Amniotic epithelial cell (primary cell): ENCODE measurements at places on chromosomes 11 and 22.

GRCh38 chr11:117861151-117862018 lies 15.1 kb downstream of the FXYD6 start:
- no peak for DNase-seq

DNA sequence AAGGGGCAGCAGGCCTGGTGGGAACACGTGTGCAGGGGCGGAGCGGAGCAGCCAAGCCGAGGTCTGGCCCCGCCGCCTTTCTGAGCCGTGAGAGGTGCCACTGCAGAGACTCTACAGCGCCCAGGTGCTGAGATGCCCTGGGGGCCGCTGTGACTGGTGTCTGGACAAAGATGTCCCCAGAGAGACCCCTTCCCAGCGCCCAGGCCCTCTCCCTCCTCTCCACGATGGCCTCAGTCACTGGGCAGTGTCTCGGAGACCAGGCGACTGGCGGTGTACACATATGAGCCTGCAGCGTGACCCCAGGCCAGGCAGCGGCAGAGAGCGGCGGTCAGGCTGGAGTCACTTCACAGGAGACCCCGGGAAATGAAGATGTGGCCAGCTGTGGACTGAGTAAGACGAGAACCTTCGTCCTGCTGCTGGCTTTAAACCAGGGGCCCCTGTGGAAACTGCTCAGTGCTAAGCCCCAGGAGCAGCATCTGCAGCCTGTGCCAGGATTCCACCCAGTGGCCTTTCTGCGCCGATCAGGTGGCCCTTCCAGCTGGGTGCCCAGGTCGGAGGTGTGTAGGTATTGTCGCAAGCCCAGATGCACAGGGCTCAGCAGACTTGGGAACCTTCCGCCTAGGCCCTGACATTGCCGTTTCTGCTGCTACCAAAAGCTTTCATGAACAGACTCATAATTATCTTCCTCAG lies 34.7 kb downstream of the MOB2 start:
- no peak for DNase-seq

GRCh38 chr11:279966-280705 lies 1.9 kb downstream of the NLRP6 start:
- DNase-seq: peak; percentile 21

GRCh38 chr11:75508051-75508561 lies 17.6 kb downstream of the GDPD5 start:
- DNase-seq: no peak

DNA sequence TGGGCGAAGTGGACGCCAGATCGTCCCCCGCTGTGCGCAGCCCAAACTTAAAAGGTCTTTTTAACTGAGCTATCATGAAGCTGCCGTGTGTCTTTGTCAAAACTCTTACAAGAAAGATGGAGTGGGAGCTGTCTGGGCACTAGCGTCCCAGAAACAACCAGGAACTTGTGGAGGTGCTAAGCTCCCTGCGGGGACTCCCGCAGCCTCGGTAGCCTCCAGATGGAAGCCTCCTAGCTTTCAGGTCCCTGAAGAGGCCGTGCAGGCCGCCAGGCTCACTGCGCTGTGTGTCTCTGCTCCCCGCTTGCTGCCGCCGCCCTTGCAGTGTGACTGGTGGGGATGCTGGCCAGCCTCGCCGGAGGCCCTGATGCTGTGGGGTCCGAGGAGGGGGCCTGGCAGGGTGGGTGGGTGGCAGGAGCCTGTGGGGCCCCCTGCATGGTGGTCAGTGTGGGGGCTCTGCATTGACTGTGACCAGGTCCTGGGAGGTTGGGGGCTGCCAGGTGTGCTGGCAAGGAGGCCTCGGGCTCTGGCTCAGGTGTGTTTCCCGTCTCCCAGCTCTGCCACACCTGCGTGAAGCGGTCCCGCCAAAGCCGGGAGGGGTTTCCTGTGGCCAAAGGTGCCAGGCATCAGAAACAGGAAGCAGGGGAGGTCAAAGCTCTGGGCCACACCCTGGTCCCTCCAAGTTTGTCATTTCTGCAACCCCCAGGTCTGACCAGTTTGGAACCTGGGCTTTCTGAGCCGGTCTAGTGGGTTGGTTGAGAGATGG lies 1.2 kb downstream of the TRABD start:
- DNase-seq: peak; percentile 24

DNA sequence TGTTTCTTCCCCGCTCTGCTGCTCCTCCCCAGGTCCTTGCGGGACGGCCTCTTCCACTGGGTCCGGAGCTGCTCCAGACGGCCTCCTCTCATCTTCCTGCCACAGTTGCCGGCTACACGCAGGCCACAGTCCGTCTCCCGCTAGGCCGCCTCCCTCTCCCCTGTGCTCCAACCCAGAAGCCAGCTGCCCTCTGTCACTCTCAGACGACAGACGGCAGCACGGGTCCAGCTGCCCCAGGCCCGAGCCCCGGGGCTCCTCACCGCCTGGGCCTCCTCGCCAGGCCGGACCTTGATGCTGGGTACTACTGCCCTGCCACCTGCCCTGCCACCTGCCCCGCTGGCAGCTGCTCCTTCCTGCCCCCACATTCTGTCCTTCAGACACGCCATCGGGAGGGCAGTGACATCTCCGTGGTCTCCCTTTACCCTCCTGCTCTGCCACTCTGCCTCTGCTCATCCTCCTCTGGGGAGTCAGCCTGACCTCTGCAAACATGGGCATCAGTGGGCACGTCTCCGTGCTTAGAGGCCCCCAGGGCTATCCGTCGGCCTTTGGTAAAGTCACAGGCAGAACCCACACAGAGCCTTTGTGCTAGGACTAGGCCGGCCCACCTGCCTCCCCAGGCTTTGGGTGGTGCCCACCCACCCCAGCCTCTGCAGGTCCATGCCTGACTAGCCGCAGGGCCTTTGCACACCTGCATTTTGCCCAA lies 43.1 kb upstream of the TH start:
- no peak for DNase-seq

- DNase-seq: no peak
Observed at GRCh38 chr11:107430525-107430924, 27.1 kb downstream of the CWF19L2 start.

DNA sequence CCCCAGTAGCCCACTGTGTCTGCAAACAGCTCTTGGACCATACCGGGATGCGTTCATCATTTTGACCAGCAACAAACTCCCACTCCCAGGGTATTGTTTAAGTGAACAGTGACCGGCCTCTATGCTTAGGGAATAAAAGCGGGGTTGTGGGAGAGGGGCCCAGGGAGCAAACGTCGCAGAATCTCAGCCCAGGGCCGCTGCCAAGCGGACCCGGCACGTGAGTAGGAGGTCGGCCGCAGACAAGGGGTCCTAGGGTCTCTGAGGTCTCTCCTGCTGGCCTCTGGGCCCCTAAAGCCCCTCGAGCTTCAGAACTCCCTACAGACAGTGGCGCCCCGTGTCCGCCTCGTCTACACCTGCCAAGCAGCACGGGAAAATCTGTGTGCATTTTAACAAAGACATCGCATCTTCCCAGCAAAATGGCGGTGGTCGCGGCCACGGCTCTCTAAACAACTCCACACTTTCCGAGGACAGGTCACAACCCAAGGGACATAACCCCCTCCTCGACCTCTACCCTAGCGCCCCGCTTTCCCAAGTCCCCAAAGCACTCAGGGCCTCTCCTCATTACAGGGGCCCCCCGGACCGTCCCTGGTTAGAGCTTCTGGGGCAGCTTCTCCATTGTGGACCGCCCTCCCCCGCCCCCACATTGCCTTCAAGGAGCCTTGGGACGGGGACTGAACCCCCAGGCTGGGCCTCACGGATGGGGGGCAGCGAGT lies 3.9 kb upstream of the GCAT start:
- DNase-seq: no peak

- DNase-seq: no peak
Observed at GRCh38 chr11:118744046-118744445, 46.9 kb downstream of the DDX6 start.

DNA sequence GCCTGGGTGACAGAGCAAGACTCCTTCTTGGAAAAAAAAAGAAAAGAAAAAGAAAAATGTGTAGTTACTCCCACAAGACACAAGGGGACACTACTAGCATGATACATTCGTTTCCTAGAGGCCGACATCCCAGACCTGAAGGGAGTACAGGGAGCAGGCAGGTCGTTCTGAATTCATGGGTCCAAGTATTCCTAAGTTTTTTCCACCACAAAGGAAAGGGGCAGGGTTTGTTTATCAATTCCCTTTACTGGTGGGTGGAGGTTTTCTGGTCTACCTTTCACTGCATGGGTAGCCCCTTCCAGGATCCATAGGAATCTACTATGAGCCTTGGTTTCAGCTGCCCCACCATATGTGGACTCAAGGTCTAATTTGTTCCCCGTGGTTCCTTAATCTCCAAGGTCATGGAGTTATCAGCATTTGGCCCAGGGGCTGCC lies 11.8 kb downstream of the TIGD3 start:
- peak; percentile 89 for DNase-seq

DNA sequence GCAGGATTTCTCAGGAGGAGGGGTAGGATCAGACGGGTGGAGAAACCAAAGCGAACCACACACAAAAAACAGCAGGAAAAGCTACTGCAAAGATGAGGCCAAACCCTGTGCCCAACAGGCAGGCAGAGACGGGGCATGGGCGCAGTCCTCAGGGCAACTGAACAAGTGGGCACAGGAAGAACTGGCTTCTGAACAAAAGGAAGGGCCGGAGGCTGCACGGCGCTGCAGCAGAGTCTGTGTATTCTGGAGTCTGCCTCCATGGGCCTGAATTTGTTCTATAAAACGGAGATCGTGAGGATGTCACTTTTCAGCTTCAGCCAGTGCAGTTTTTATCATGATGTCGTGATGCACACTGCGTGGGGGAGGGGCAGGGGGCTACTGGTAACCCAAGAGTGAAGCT lies 1026.0 kb downstream of the TBC1D22A start:
- no peak for DNase-seq

GRCh38 chr22:38469306-38469781 lies 1.4 kb downstream of the KDELR3 start:
- no peak for DNase-seq

DNA sequence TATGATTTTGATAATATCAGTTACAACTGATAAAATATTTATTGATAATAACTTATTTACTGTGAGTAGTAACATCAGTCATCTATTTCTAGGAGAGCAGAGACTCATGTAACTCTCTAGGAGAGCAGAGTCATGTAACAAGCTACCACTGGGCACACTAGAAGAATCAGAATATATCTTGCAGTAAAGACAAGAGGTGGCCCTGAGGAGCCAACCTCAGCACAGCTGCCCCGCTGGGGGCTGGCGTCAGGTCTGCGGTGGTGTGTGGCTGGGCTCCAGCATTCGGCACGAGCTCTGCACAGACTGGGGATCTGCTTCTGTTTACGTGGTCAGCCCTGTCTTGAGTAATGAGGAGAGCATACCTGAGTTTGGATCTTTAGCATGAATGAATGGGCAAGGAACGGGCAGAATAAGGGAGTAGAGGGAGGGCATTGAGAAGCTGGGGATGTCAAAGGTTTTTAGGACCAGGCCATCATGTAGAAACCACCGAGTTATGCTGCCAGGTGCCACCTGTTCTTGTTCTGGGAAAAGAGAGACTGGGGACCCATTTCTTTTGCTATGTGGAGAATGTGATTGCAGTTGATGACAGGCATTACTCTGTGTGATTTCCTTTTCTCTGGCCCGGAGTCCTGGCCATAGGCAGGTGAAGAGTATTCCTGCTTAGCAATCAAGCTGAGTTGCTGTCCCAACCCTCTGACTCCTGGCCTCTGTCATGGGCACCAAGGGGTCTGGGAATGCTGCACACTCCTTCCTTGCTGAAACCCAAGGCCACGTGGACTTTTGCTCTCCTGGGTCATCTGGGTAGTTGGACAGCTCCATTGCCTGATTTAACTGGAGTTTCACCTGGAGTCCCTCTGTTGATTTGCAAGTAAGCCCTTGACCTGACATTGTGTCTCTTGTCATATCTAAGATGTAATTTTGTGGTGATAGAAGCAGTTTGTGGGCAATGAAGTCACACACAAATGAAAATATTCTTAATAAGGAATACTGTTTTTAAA lies 50.9 kb upstream of the HEPHL1 start:
- no peak for DNase-seq

DNA sequence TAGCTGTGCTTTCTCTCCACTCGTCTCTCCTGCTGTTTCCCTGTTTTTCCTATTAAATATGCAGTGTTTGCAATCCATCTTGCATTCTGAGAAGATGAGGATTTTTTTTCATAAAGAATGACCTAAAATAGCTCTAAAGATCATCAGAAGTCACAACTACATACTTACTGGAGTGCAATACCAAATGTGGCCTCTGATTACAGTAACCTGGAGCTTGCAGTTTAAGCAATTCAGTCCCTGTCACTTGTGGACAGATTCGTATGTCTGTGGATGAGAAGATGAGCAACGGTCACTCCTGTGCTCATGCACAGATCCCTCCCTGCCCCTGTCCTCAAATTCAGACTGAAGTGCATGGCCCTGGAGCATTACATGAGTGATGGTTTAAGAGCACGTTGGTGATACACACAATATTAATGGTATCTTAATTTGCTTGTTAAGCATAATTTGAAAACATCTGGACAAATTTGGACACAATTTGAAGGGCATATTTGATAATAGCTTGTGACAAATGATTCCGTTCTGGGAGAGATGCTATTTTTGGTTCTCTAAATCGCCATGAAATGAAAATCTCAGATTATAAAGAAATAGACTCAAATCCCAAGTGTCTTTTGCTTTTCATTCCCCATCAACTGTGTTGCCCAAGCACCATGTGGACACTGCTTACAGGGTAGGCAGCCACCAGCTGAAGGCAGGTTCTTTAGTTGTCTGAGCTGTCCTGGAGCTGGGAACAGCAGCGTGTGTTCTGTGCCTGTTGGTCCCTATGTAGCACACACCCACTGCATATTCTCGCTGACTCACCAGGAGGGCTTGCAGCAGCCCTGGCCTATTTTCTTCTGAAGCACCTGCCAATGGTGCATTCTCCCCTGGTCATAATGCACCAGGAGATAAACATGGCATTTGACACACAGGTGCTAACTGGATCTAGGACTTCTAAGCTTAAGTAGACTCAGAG lies 32.6 kb upstream of the PRAME start:
- DNase-seq: no peak

GRCh38 chr11:28072321-28072720 lies 35.6 kb downstream of the KIF18A start:
- DNase-seq: peak; percentile 67

- no peak for DNase-seq
Observed at GRCh38 chr22:49278340-49278739, 549.3 kb downstream of the BRD1 start.

DNA sequence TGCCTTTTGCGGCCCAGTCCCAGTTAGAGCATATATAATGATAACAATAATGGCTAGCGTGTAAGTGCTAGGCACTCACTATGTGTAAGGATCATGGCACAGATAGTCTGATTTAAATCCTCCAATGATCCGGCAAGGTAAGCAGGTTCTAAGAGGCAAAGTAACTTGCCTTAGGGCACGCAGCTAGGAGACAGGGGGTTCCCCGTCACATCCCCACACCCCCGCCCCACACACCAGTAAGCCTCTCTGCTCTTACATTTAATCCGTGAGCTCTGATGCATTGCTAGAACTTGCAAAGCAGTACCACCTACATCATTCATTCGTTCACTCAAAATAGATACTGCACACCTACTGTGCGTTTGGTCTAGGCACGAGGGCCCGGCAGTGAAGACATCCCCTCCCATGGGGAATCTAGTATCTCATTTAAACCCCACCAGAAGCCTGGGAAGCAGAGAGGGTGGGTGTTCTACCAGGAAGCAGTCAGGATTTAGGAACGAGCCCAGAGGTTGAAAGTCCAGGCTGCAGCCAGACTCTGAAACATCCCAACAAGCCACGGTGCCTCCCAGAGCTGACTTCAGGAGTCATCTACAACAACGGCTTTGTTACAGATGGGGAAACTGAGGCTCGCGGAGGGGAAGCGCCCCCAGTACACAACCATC lies 20.6 kb downstream of the TMPRSS6 start:
- DNase-seq: no peak

- DNase-seq: peak; percentile 63
Observed at GRCh38 chr11:113593698-113594308, 112.3 kb downstream of the TMPRSS5 start.
